Karpas-422 (cell line): ENCODE measurements at places on chromosomes 5 and 9. TPM values are rescaled to one million over a fixed set of nuclear protein-coding genes. Genes with fewer than 3 reads are reported as not detected.

- no peak for DNase-seq
Measured at GRCh38 chr5:50441493-50441955, 436 bp upstream of the EMB start.

DNA sequence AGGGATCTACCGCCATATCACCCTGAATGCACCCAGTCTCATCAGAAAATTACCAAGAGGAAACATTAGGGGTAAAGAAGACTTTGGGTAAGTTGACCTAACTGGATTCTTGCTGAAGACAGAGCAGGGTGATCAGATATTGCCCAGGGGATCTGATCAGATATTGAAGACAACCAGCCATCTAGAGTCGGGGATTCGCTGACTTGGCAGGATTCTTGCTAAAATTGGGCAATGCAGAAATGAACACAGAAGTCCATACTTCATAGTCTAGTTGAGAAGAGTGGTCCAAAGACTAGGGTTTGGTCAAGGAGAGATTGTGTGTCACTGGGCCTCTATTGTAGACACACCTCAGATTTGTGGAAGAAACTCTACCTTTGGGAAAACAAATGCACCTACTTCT lies 107.2 kb downstream of the SV2C start:
- no peak for DNase-seq

- DNase-seq: no peak
Measured at GRCh38 chr5:36680066-36680465, 73.7 kb downstream of the SLC1A3 start.

DNA sequence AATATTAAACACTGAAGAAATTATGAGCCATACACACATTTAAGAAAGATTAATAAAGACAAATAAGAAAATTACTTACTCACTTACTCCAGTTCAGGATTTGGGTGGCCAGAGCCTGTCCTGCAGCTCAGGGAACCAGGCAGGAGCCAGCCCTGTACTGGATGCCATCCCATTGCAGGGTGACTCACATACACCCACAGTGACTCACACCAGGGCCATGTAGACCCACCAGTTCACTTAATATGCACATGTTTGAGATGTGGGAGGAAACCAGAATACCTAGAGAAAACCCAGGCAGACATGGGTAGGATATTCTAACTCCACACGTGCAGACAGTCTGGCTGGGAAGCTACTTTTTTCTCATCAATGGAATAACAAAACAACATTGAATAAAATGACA lies 49.6 kb upstream of the ADRB2 start:
- no peak for DNase-seq

DNA sequence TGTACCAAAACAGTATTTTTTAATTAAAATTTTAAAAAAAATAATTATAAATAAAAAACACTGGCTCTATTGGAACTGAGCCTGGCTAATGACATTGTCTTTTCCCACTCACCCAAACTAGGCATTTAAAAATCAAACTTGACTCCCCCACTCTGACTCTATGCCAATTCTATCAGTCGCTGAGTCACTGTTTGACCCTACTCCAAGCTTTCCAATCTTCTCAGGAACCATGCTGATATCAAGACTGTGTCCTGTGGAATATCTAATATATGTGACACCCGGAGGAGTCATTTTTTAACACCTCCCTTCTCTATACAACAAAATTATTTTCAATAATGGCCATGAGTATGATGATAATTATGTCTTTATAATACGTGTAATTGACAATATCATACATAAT lies 171.6 kb upstream of the RASEF start:
- no peak for DNase-seq

Gene BARHL1
- not detected in 2 replicates for total RNA-seq
